NCI-H460 (cell line): ENCODE measurements at places on chromosomes 2 and 18.

DNA sequence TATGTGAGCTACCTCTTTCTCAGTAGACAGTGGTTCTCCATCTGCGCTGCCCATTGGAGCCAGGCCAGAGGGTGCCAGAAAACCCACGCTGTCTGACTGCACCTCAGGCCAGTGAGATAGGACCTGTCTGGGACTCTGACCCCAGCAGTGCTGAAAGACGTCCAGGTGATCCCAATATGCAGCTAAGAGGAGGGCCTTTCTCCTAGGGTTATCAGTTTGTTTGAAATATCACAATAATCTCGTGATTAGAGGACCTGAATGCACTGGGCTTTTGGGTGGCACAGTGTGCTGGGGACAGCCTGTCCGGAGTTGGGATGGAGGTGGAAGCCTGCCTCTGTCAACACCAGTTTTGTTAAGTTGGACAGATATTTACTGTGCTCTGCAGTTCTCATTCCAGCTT is 216.3 kb downstream of the LDLRAD4 start:
- DNase-seq: no peak

- no peak for DNase-seq
Measured at GRCh38 chr18:74463983-74464382, 6.9 kb upstream of the DIPK1C start.

- no peak for DNase-seq
Measured at GRCh38 chr2:144683107-144683753, 163.3 kb upstream of the ZEB2 start.

- no peak for DNase-seq
Measured at GRCh38 chr2:136118819-136119716, 1.1 kb upstream of the CXCR4 start.

GRCh38 chr2:85276571-85277118 is 51.1 kb downstream of the TGOLN2 start:
- no peak for DNase-seq

GRCh38 chr18:44901283-44901682 is 220.6 kb downstream of the SETBP1 start:
- no peak for DNase-seq

DNA sequence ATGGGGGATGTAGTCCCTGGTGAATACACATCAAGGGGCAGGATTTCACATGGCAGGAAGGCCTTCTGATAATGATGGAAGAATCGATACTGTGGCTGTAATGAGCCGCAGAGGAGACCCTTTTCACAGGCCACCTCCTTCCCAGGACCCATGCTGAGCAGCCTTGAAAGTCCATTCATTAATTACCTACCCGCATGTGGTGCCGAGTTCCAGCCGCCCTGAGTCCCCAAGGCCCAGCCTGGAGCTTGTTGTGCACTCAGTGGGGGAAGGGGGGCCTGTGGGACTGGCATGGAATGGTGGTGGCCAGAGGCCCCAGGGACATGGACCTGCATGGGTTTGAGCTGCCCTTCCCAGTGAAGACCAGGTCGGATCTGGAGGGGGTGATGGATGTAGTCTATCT is 25.5 kb downstream of the ASB18 start:
- DNase-seq: no peak

- no peak for DNase-seq
Measured at GRCh38 chr2:95215018-95215612, 7.8 kb downstream of the ZNF892 start.

DNA sequence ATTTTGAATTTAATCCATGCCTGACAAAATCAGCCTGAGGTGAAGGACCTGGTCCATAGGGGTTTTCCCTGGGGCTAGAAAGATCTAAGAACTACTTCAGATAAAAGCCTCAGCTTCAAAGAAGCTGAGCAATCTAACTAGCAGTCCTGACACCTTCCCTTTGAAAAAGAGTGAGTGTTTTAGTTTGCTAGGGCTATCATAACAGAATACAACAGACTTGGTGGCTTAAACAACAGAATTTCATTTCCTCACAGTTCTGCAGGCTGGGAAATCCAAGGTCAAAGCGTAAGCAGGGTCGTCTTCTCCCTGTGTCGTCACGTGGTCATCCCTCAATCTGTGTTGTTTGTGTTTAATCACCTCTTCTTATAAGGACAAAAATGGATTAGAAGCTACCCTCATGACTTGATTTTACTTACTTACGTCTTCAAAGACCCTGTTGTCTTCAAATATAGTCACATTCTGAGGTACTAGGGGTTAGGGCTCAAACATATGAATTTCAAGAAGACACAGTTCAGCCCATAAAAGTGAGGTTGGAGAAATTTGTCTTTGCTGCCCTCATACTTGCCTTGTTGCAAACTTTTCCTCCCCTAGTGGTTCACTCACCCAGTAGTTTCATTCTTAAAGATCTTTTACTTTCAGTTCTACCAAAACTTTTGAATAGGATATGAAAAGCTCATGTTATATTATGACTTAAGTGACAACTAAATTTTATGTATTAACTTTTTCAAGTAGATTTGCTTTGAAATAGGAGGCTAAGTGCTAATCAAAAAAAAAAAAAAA is 673.8 kb downstream of the ARHGAP15 start:
- no peak for DNase-seq

DNA sequence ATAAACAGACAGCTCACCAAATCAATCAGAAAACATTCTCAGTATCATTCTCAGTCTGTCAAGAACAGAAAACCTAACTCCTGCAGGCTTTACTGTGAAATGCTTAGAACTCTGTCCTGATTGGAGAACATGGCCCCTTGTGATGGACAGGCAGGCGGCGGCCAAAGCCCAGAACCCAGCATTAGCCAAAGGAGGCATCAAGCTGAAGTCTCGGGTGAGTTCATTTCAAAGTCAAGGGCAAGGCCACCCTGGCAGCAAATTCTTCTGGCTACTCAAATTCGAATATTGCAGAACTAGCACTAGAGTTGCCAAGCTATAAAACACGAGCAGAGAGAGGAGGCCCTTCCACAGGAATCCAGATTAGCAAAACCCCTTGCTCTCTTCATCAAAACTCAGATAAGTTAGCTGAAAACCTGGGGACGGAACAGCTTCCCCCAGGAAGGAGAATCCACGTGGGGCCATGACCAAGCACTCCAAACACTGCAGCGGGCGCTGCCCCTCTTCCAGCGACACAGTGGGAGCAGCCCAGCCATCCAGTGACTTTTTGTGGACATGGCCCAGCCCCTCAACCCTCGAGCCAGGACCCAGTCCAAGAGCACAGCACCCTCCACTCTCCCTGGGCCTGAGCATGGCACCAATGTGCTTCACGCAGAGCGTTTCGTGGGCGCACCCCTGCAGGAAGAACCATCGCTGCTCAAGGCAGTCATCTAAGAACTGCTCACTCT is 98.6 kb downstream of the HDAC4 start:
- DNase-seq: no peak

GRCh38 chr2:76930056-76930744 is 592.0 kb downstream of the LRRTM4 start:
- DNase-seq: no peak

DNA sequence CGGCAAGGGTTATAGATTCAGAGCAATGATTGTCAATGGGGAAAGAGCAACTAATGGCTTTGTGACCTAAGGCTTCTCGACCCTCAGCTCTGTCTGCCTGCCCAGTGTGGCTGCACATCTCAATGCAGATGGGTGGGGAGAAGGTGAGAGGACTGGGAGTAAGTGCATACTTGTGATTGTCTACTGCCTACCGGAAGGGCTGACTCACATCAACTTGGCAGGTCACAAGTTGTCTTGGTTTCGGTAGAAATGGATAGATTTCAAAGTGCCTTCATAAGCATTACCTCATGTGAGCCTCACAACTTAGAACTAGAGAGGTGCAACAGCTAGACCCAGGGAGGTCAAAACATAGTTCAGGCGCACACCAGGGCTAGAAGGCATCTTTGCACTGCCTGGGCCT is 29.4 kb downstream of the STAT1 start:
- DNase-seq: no peak

DNA sequence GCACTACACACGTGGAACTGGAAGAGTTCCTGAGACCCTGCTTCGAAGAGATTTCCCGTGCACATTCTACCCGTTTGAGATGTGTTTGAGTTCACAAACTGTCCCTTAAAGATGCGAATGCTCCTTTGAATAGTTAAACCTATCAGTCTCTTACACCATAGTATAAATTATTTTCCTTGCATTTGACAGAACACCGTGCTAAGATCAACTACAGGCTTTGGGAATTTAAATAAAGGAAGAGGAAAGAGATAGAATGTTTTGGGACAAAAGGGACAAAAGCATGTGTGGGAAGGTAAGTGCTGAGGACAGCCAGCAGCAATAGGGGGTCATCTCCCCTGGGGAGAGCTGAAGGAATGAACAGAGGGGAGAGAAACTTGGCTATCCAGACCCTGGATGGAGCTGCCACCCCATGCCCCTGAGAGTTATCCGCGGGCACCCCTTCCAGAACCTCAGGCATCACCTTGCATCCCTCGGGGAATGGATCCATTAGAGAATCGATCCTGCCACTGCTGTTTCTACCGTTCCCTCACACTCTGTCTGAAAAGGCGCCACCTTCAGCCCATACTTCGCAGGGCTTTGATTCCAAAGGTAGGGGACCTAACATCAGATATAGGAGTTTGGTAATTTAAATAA is 888 bp upstream of the ADCY3 start:
- no peak for DNase-seq

GRCh38 chr2:102082571-102083392 is 59.8 kb upstream of the IL1R1 start:
- no peak for DNase-seq

GRCh38 chr2:165757906-165758675 is 36.0 kb downstream of the GALNT3 start:
- DNase-seq: no peak

DNA sequence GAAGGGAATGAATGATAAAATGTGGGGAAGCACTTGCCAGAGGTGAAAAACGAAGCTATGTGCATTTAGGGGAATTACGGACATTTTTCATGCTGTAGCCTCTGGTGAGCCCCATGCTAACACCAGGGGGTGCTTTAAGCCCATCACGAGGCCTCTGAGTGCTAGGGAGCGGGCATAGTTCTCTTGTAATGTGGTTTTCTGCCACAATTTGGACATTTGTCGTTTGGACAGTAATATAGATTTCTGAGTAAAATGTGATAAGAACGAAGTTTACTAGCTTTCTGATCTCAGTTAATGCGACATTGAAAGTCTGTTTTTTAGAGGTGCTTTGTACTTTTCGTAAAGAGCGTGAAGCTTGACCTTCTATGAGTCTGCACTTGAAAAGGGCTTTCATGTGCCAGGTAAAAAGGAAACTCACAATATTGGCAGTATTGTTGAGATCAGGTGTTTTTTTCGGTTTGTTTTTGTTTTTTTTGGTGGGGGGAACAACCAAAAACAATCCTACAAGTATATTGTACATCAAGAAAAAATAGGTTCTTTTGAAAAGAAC is 50.6 kb downstream of the TRAF3IP1 start:
- peak; percentile 70 for DNase-seq

GRCh38 chr2:241540771-241541561 is 17.6 kb upstream of the BOK start:
- peak; percentile 58 for DNase-seq

GRCh38 chr18:75307530-75307929 is 96.9 kb downstream of the TSHZ1 start:
- DNase-seq: no peak

DNA sequence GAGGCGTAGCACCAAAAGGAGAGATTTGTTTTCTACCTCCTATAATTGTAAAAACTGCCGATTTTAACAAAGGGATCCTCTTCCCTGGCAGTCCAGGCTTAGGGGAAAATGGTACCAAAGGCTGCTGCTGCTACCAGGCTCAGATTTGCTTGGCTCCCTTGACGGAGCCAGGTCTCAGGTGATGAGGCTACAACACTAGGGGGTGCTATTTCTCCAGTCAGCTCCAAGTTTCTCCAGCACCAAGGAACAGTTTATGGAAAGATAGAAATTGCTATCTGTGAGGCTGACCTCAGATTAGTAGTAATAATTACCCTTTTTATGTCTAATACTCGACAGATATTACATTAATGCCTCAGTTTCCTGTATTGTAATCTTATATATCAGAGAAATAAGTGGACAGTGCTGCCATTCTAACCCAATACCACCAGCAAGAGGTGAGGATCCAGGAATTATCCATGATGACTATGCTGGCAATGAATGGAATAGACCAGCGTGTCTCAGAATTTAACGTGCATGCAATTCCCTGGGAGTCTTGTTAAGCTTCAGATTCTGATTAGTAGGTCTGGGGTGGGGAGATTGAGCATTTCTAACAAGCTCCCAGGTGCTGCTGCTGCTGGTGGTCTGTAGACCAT is 111.3 kb downstream of the ESCO1 start:
- DNase-seq: peak; percentile 52

DNA sequence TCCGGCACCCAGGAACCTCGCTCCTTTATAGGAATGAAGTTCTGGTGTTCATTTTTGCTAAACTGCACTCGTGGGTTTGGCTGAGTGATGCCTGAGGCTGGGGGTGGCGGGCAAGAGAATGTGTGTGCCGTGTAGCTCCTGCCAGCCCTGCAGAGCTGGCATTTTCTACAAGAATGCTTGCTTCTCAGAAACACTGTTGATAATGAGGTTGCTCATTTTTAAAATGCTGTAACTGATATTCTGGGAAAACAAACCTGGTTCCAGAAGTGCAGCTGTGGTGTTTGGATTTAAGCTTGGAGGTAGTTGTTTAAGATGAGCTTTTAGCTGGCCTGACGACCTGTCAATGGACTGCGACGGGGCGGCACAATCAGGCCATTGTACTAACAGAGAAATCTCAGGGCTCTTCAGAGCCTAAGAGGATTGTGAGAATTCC is 511.9 kb upstream of the TNP1 start:
- DNase-seq: no peak

GRCh38 chr2:147325990-147326389 is 518.8 kb upstream of the ACVR2A start:
- DNase-seq: no peak

DNA sequence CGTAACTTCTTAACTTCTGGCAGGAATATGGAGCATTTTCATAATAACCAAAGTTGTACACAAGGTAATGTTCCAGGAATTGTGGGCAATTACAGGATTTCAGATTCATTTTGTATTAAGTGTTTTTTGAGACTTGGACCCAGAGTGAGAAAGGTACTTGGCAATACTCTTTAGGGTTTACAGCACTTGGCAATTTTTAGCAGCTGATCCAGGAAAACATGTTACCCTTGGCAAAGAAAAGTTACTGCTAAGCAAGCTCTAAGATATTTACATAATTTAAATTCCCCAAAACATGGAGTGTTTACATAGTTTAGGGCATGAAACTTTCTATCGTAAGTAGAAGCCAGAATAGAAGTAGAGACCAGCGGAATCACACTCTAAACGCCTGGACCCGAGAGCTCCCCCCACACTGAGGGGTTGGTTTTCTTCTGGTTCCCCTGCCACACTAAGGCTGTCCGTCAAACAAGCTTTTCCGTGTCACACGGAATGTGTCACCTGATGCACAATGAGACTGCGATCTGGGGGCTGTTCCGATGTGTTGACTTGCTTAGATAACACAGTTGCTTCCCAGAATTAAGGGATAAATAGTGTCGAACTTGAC is 177.1 kb downstream of the PTGR3 start:
- DNase-seq: no peak

DNA sequence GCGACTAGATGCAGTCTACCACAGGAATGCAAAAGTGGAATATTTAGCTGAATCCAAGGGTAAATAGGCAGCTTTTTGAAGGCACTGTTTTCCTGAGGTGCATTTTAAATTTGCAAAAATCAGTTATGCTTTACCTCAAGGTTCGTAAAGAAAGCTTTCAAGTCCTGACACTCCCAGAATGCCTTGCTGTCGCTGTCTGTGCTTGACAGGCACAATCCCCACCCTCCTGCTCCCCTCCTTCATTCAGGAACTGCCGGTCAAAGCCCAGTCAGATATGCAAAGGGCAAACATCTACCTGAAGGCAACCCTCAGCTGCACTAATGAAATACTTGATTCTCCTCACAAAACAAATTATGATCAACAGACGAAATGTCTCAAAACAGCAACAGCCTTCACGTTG is 97.4 kb upstream of the DDX18 start:
- DNase-seq: no peak
